Kidney glomerular epithelial cell (primary cell): ENCODE measurements at places on chromosomes 1 and 21.

DNA sequence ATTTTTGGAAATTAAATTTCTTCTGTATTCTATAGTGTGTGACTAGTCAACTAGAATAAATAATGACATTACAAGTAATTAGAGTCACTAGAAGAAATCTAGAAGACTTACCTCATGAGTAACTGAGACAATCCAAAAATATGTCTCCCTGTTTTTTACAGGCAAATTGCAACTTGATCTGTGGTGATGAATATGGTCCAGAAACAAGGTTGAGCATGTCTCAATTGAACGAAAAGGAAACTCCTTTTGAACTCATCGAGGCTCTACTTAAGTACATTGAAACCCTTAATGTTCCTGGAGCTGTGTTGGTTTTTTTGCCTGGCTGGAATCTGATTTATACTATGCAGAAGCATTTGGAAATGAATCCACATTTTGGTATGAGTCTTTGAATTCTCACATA, 36.7 kb downstream of the DHX9 start:
- no peak for DNase-seq

DNA sequence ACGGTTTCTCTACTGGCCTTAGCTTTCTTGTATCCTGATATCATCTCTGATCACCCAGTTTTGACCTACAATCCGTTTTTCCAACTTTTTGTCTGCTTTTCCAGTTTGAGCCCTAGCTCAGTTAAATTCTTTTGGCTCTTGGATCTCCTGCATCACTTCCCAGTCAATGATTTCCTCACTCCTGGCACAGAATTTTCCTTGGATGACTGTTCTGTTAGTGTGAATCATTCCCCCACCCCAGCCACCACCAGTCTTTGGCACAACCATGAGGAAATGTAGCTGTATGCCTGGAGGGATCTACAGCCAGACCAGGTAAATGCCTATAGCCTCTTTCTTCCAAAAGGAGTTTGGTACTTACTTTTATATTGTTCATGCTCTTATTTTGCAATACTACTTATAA, 187.2 kb upstream of the PTGFR start:
- peak; percentile 90 for DNase-seq

DNA sequence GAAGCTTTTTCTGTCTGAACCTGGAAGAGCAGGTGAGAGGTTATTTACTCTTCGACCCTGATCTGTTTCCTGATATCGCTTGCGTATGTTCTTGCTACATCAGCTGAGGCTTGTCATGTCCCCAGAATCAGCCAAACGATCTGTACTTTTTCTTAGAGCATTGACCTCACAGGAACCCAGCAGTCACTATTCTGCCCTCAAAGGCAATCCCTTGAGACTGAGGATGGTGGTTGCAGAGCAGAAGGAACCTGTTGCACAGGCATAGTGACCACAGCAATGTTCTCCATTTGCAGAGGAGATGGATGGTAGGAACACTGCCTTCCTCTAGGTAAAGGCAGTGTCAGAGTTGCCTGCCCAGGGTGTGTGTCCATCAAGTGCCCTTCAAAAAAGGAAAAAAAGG, 11.3 kb upstream of the LACTBL1 start:
- DNase-seq = no peak

- no peak for DNase-seq
These were observed 22.9 kb upstream of the EPS8L3 start for GRCh38 chr1:109786531-109787021.

DNA sequence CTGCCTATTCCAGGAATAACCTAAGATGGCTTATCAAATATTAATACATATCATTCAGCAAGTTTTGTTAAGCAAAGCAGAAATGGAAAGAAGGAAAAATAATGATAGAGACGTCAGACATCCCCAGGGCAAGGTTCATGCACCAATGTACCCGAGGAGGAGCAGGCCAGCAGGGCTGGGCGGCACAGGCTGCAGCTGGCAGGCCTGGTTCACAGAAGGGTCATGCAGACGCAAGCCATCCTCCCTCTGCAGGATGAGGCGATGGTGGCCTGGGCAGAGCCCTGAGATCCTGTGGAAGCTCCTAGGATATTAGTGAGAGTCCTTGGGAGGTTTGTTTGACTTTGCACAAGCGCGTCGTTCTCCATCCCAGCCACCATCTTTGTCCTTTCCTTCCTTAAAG, 30.0 kb downstream of the BATF3 start:
- DNase-seq = no peak

- DNase-seq = peak; percentile 52
These were observed 51.0 kb downstream of the CASQ2 start for GRCh38 chr1:115717541-115717940.

GRCh38 chr1:40539338-40539737, 7.9 kb downstream of the ZNF684 start:
- no peak for DNase-seq

GRCh38 chr1:204287466-204287891, 72.2 kb downstream of the PLEKHA6 start:
- DNase-seq = no peak

DNA sequence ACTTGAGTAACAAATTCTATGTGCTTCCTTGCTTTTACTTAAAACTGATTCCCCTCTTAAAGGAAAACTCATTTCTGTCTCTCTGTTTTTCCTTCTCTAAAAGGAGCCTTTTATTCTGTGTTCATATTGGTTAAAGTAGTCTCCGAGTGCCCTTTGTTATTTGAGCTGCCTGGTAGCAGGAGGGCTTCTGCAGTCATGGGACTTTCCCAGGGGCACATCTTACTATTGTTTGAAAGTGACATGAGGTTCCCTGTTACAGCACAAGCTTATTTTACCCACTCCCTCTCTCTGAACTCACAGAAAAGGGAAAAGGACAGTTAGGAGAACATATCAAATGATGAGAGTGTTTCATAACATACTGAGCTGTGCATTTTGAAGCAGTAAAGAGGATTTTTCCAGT, 58.1 kb upstream of the ANGPTL1 start:
- no peak for DNase-seq

DNA sequence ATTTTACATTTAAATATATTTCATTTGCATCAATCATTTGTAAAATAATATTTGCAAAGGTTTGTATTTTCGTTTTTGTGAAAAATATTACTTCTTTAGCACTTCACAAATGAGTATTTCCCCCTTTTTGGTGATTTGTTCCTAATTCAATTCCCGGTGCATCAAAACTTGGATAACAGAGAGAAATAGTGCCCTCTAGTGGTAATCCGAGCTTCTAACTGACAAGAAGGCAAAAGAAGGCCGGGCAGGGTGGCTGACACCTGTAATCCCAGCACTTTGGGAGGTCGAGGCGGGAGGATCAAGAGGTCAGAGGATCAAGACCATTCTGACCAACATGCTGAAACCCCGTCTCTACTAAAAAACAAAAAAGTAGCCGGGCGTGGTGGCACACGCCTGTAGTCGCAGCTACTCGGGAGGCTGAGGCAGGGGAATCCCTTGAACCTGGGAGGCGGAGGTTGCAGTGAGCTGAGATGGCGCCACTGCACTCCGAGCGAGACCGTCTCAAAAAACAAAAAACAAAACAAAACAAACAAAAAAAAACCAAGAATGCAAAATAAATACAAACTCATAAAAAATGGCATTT, 137.7 kb downstream of the COL11A1 start:
- peak; percentile 33 for DNase-seq

- DNase-seq = no peak
These were observed 194.5 kb downstream of the HIVEP3 start for GRCh38 chr1:41724248-41724647.

DNA sequence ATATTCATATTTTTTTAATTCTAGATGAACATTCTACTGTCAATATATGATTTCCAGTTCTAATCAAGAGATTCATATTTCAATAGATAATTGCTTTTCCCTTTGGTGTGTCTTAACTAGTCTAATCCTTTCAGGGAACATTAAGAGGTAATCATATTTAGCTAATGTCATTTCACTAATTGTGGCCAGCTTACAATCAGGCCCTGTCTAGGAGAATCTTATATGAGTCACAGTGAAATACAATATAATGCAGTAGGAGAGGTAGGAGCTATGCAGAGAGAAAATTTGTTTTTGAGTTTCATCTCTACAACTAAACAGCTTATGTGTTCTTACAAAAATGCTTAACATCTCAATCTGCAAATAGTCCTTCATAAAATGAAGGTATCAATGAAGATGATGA, 85.9 kb downstream of the DPYD start:
- DNase-seq = no peak

DNA sequence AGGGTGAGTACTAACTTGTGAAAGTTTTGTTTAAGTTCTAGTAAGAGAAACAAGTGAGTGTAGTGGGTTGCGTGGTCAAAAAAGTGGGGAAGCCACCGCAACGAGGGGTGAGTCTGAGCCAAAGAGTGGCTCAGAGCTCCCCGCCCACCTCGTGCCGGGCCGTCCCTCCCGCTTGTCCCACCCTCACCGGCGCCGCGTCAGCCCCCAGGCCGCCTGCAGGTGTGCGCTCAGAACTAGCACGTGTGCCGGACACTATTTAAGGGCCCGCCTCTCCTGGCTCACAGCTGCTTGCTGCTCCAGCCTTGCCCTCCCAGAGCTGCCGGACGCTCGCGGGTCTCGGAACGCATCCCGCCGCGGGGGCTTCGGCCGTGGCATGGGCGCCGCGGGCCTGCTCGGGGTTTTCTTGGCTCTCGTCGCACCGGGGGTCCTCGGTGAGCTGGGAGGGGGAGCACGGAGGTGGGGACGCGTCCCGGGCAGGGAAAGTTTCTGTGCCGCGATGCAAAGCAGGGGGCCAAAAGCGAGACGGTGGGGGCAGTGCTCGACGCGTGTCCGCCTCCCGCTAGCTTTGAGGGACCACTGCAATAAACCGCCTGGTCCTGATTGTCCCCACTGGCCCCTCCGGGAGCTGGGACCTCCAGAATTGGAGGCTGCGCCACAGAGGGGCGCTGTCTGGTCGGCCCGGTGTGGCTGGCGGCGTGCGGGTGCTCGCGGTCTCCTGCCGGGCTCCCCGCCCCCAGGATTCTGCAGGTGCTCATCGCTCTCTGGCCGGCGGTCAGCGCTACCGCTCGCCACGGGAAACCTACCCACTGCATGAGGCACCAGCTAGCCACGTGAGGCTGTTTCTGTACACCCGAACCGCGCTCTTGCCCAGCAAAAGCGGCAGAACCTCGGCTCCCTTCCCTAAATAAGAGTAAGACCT, at the start of gene CR2:
Gene CR2, plus strand, starts transcription at position 283 of the 919 bp plus-strand sequence. Its CDS starts 91 bp downstream, at position 374.
- no peak for DNase-seq

DNA sequence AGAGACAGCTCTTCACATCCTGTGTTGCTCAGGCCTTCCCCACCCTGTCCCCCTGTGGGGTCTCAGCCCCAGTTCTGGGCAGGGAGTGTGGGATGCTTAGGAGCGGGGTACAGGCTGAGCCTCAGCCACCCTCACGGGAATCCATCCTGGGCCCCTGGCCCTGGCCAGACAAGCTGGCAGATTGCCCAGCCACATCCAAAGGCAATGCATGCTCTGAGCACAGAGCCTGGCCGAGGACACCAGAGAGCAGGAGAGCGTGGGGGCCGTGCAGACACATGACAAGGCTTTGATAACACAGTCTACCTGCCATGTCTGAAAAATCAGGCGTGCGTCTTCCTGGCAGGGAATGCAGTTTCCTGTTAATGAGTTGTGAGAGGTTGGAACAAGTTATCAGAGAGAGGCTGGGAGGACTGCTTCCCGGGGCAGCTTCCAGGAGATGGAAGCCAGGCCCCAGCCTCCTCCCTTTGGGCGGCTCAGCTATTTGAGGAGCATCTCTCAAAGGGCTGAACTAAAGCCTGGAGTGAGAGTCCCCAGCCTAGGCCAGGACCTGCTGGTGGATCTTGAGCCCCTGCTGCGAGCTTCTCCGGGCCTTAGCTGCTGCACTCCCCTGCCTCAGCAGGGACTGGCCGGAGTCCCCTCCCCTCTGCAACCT, 72.2 kb upstream of the SELENON start:
- peak; percentile 36 for DNase-seq

- DNase-seq = no peak
These were observed 9.0 kb downstream of the LRRC47 start for GRCh38 chr1:3787349-3787715.

- DNase-seq = no peak
These were observed 40.9 kb downstream of the CMPK1 start for GRCh38 chr1:47374501-47374900.

GRCh38 chr1:177596485-177596884, 373.4 kb downstream of the SEC16B start:
- DNase-seq = no peak

DNA sequence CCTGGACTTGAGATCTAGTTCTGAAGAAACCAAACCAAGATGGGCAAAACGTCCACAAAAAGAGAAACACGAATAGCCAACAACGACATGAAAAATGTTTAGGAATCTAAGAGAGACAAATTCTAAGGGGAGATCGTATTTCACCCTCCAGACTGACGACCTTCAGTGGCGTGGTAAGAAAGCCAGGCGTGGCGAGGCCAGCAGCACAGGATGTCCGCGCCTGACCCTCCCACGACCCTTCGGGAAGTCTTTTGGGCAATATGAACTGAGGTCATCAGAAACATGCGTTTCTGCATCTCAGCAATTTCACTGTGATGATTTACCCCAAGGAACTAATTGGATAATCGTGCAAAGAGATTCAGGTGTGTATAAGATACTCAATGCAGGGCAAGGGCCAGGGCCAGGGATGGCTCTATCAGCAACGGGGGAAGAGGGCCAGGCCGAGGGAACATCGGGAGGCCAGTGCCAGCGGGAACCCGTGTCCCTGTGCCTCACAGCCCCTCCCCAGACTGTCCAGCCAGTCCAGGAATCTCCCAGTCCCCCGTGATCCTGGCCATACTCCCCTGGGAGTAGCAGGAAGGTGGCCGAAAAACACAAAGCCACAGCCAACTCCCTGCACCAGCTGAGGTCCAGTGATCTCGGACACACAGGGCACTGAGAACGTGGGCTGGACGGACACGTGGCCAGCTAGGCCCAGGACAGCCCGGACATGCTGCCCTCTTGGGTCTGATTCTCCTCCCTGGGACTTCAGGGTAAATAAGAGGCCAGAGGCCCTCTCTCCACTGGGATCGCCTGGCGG, 53.6 kb upstream of the ADARB1 start:
- no peak for DNase-seq

GRCh38 chr1:33429332-33429731, 1.6 kb downstream of the PHC2 start:
- no peak for DNase-seq

- DNase-seq = no peak
These were observed 47.5 kb downstream of the OLFML3 start for GRCh38 chr1:114026797-114027196.

- no peak for DNase-seq
These were observed 83.2 kb downstream of the CAMK2N1 start for GRCh38 chr1:20402585-20403422.

- DNase-seq = no peak
These were observed 15.8 kb downstream of the CD1D start for GRCh38 chr1:158196461-158196860.

GRCh38 chr1:181094416-181095212, 6.1 kb downstream of the IER5 start:
- DNase-seq = peak; percentile 39

DNA sequence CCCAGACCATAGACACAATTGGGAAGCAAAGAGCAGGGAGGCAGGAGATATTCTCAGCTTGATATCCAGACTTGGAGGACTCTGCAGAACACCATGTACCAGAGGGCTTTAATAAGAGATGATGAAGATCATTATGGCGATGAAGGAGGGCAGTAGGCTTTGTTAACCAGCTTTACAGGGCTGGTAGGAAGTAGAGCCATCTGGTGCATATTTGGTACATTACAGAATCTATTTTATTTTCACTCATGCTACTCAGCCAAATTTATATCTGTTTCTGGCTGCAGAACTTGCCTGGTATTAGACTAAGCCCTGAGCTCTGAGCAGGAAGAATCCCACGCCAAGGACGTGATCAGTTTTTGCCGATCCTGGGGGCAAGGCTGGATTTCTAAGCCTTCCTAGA, 61.8 kb upstream of the SYT6 start:
- DNase-seq = no peak

- DNase-seq = no peak
These were observed 52.5 kb downstream of the CDC7 start for GRCh38 chr1:91553177-91553591.
